ENCODE measurements at places on chromosomes 16 and 17.

DNA sequence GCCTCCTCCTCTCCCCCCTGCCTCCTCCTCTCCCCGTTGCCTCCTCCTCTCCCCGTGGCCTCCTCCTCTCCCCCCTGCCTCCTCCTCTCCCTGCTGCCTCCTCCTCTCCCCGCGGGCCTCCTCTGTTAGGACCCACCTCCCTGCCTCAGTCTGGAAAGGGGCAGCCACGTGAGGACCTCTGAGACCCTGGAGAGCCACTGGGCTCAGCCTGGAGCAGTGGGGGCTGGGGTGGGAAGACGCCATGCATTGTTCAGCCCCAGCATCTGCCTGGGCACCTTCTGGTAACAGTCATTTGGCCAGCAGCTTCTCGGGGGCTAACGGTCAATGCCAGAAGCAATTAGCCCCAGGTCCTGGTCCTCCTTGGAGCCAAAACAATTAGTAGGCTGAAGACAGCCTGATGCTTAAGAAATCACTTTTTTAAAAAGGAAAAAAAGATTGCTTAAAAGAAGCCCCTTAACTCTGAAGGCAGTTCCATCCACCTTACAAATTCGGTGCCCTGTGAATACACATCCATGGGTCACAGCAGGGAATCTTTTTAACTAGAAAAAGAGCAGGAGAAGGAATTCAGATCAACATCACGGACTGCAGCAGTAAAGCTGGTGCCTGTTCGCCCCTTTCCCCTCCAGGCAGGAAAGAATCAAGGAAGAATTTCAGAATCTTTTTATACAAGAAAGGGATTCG is 29.8 kb downstream of the NXN start:
- no peak for DNase-seq

GRCh38 chr17:7480089-7480384 is 606 bp upstream of the ZBTB4 start:
- DNase-seq: no peak

- DNase-seq: no peak
Measured at GRCh38 chr16:27368358-27368722, 33.6 kb upstream of the IL21R start.

- DNase-seq: no peak
Measured at GRCh38 chr16:1159973-1160772, 7.3 kb downstream of the CACNA1H start.

DNA sequence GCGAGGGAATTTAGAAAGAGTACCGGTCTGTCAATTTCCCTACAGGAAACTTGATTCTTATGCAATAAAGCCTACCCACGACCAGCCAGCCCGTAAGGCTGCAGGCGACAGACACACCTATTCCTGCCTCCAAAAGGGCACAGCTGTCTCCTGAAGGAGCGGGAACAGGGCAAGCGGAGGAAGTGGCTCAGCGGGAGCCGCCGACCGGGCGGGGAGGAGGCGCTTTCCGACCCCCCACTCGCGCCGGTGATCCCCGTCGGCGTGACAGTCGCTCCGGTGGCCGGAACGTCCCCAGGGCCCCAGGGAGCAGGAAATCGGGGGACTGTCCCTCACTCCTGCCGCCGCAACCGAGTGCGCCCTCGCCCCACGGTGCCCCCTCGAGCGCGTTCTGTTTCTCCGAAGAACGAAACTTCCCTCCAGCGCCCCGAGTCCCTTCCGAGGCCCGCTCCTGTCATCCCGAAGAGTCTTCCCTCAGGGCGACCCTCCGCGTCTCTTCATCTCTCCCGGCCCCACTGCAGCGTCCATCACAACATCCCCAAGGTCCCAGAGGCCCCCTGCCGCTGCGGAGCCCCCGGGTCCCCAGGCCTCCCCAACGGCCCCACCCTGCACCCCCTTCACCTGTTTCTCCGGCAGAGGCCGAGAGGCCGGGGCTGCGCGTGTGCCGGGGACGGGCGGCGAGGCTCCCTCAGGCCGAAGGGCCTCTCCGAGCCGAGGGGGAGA is 421 bp downstream of the STAT3 start:
- no peak for DNase-seq

GRCh38 chr17:64777415-64778239 is 115.5 kb upstream of the SMURF2 start:
- DNase-seq: no peak

DNA sequence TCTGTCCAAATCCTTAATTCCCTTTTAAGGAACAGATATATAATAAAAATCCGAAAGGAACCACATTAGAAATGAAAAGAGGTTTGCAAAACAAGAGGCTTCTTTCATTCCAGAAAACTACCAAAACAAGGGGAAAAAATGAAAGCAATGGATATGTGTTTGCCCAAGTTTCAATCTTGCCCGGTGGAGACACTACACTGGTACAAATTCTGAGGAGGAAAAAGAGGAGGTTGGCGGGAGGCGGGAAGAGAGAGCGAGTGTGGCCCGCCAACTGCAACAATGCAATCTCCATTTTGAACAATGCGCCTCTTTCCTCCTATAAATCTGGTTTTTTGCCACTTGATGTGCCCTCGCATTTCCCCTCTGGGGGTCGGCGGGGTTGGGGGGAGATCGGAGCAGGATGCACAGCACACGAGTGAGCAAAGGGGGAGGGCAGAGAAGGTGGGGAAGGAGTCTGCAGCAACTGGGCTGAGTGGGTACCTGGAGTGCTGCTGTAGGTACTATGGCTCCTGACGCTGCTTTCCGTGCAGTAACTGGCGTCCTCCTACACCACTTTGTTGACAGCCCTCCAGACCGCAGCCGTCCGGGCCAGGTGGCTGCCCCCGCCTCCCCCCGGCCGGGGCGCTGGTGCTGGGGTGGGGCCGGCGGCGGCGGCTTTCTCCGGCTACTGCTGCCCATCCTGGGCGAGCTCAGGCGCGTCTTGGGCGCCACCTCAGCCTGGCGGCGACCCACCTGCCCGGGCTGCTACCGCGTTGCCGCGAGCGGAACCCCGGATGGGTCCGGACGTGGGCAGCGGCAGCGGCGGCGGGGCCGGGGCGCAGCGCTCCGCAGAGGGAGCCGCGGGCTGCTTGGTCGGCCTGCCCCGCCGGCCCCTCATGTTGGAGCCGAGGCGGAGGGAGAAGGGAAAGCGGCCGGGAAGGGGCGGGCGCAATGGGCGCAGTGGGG is 93.8 kb upstream of the PLEKHM1 start:
- DNase-seq: peak; percentile 50

DNA sequence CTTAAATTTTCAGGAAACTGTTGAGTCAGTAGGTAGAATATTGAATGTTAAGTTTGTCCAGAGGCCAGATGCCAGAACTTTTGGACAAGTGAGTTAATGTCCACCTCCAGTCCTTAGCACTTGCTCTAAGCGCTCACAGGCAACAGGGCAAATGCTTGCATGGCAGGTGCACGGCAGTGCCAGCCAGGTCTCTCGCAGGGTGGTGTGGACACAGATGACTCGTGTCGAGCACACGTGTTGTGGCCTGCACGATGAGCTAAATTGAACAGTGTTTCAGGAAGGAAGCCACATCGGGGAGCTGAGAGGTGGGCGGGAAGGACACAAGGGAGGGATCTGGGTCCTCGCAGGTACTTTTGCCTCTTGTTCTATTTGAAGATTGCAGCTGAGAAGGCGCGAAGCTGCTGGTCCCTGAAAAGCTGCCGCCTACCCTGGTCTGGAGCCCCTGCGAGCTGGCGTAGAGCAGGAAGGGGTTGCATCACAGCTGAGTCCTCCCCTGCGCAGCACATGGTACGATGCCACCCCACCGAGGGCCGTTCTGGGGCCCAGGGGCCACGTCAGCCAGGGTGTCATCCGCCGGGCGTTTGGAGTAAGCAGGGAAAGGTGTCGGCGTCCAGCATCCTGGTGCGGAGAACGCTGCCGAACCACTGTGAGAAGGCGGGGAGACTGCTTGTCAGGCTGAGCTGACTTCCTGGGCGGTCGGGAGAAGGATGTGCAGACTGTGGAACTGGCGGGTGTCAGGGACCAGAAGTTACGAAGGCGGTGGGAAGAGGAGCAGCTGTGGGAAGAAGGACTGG is 6.3 kb downstream of the RAB40C start:
- DNase-seq: no peak

GRCh38 chr16:69326172-69326873 is 4.1 kb downstream of the PDF start:
- DNase-seq: no peak

- no peak for DNase-seq
Measured at GRCh38 chr16:31268891-31269290, 9.1 kb downstream of the ITGAM start.

DNA sequence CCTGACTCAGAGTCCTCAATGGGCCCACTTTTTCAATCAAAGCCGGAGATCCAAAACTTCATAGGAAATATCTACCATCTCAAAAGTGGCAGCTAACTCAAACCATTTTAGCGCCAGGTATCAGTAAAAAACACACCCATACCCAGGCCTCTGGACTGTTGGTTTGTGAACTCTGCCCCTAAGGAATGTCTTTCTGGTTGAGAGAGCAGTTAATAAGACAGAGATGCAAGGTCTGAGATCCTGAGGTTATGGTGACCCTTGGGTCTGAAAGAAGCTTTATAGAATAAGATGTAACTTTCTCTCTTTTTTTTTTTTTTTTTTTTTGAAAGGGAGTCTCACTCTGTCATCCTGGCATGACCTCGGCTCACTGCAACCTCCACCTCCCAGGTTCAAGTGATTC is 350.5 kb downstream of the SOX9 start:
- DNase-seq: no peak

DNA sequence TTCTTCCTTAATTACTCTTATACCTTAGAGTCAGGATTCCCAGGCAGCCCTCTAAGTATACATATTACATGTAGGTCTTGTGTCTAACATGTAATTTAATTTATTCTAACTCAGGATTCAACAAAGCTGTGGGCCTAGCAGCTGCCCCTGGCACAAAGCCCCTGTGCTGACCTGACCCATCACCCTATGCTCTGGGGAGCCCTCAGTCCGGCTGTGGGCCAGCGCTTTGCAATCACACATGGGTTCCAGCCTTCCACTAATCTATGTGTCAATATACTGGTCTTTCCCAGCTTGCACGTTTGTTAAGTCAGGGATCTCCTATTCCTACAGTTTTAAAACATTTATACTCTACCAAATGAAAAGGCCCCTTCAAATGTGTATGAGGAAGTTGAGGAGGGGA is 62.7 kb upstream of the SREBF1 start:
- DNase-seq: no peak

DNA sequence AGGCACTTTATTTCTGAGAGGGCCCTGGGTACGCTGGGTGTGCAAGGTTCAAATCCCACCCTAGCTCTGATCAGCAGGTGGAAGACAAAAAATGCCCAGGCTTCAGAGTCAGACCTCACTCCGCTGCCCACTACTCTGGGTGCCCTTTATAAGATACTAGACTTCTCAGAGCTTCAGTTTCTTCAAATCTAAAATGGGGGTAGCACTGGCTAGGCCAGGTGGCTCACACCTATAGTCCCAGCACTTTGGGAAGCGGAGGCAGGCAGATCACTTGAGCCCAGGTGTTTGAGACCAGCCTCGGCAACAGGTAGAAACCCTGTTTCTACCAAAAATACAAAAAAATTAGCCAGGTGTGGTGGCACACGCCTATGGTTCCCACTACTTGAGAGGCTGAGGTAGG is 1.7 kb downstream of the USB1 start:
- DNase-seq: no peak

DNA sequence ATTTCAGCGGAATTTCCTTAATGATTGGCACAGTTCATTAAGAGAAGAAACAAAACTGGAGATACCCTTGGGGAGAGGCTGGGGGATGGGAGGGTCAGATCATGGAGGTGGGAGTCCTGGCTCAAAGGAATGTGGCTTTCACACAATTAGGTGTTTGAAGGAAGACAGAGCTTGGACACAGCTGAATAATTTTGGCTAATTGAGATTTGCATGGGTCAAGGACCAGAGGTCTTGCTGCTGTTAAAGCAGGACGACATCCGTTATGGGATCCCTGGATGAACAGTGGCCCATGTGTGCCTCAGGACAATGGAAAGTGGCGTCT is 160.3 kb downstream of the HS3ST3B1 start:
- DNase-seq: no peak

- no peak for DNase-seq
Measured at GRCh38 chr17:4420692-4421131, 13.0 kb upstream of the SPNS3 start.

DNA sequence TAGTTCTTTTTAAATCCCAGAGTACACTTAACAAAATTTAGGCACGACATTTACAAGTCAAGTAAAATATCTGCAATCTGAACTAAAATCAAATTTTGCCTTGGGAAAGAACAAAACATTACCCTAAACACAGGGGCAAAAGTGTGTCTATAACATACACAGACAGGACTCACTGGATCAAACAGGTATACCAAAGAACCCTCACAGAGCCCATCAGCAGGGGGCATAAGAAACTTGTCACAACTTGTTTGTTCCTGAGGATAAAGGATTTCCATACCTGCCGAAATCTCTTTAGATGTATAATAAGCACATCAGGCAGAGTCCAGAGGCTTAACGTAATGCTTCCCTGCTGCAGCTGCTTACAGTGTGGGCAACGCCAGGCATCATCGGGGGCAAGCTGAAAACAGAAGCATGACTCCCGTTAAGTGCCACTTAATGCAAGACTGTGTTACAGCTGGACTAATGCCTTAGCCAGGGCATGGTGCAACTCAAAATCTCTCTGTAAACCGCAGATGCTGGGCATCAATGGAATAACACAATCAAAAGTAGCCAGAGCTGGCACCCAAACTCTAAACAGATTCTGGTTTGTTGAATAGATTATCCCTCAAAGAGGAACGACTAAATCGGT is 67.0 kb downstream of the USP31 start:
- no peak for DNase-seq

DNA sequence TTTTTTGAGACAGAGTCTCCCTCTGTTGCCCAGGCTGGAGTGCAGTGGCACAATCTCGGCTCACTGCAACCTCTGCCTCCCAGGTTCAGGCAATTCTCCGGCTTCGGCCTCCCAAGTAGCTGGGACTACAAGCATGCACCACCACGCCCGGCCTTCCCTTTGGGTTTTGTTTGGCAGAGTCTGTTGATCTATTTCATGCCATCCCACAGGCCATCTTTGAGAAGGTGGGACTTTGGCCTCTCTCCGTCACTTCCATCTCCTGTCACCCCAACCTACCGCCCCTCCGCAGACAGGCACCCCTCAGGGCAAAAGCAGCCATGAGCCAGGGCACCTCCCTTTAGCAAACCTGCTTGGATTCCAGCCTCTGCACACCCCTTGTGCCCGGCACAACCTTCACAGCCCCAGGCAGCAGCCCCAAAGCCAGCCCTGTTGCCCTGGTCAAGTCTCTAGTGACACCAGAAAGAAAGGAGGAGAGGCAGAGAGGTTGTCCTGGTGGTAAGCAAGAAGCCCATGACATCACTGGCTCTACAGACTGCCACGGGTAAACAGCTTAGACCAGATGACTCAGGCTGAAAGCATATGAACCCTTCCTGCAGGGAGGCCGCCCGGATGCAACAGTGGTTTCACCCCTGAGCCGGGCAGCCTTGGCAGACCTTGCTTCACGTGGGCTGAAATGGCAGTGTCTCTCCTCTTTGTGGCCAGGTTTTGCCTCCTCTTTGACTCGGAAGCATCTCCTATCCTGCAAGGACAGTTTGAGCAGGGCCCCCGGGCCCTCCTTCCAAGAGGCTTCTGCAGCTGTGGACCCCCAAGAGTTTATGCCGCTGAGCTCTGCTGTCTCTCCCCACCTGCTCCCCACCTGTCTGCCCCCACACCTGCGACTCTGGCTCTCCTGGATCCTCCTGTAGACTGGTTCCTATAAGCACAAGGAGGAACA is 8.1 kb upstream of the TIMP2 start:
- no peak for DNase-seq

- DNase-seq: no peak
Measured at GRCh38 chr16:26993963-26994362, 72.8 kb upstream of the C16orf82 start.

- DNase-seq: no peak
Measured at GRCh38 chr16:10981697-10982216, 37.4 kb downstream of the CLEC16A start.

- no peak for DNase-seq
Measured at GRCh38 chr17:65634533-65634932, 73.1 kb upstream of the AXIN2 start.

GRCh38 chr17:883586-883962 is 96.0 kb downstream of the NXN start:
- no peak for DNase-seq
